ENCODE measurements at places on chromosomes 6 and 20. TPM values are rescaled to one million over a fixed set of nuclear protein-coding genes. Genes with fewer than 3 reads are reported as not detected.

Gene SEL1L2
- total RNA-seq = not detected

Gene MCCD1
- total RNA-seq = not detected

Gene ABHD16B
- not detected for total RNA-seq

Gene XKR7
- not detected for total RNA-seq

Gene SAPCD1
- not detected for total RNA-seq

Gene ZSWIM1
- 7.8 TPM for total RNA-seq

DNA sequence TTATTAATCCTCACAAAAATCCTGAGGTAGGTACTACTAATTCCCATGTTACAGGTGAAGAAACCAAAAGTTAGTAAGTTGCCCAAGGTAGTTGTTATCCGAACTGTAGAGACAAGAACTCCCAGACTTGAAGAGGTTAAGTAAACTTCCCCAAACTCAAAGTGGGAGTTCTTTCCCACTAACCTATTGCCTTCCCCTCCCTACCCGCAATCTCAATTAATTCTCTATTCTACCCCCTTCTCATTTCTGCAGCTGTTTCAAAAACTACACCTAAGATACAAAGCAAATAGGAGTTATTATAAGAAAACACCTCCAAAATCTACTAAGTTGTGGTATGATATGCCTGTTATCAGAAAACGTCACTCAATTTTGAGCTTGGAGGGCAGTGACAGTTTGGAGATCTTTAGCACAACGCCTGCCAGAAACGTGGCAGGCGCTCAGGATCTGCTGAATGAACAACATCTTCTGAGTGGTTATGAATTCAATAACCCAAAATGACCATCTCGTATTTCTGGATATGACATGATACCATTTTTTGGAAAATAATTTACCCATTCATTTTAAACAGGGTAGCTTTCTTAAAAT lies 7.1 kb downstream of the CSNK2A1 start:
- DNase-seq = no peak

- no peak for DNase-seq
These were observed 16.1 kb upstream of the SRSF3 start for GRCh38 chr6:36578030-36578429.

DNA sequence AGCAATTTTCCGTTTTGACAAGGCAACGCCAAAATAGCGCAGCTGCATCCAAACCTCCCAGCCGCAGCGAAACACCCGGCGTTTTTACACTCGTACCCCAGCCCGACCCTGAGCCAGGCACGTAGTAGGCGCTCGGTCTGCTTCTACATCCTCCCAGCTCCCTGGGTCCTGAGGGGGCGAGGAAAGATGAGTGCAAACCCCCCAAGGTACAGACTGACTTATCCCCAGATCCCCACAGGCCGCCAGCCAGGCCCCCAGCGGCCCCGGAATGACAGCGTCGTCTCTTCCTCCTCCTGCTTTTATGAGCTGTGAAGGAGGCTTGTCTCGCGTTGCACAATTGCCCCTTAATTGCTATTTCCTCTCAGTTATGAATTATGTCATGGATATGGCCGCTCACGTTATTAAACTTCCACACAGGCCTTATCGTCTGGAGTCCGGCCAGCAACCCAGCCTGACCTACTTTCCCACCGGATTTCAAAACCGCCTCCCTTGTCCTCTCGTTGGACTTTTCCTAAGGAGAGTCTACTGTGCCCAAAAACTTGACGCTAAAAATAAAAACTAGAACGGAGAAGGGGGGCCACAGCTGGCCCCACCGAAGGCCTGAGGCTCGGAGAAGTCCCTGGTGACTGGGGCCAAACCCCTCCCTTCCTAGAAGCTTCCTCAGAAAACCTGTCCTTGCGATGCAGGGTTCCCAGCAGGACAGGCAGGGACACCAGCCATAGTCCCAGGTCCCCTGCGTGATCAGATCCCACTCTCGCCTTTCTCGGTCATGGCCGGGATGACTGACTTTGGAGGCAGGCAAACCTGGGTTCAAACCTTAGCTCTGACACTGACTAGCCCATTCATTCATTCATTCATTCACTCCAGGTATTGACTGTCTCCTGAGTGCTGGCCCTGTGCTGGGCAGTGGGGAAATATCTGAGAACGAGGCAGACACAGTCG lies 130.9 kb upstream of the PTPN1 start:
- DNase-seq = peak; percentile 92

- no peak for DNase-seq
These were observed 228.3 kb upstream of the PRND start for GRCh38 chr20:4493386-4493785.

- no peak for DNase-seq
These were observed 94.1 kb downstream of the TMEM242 start for GRCh38 chr6:157229132-157229618.

DNA sequence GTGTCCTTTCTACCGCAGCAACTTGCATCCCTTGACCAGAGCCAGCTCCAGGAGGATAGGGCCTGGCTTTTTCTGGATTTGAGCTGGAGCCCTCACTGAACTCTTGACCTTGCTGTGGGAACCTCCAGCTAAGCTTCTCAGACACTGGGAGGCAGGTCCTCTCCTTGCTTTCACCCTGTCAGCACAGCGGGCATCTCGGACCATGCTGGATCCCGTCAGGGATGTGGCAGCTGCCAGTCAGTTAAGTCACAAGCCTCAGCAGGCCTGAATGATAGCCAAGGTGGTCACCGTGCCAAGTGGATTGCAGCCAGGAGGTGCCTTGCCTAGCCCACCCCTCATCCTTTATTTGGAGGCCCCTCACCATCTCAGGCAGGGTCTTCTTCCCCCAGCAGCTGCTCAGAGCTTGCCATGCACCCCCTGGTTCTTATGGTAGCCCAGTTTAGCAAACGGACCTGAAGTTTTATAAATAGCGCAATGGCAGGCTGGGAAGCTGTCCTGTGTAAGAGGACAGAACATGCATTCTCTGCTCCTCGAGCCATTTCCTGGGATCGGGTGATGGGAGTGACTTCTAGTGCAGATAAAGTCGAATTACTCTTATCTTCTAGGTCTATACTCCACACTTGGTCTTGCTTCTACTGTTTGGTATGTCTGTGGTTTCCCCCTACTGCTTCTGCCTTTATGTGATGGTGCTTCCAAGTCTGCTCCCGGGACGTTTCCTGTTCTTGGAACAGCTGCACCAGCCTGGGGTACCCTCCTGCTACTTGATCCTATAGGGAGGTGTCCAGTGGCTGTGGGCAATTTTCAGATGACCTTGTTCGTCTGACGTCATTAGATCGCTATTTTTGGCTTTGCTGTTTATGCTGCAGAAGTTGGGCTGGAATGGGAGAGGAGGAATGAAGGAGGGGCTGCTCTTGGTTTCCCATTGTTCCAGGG lies 7.1 kb upstream of the MYLK2 start:
- DNase-seq = peak; percentile 96

- DNase-seq = no peak
These were observed 9.0 kb downstream of the METTL24 start for GRCh38 chr6:110348961-110349690.

DNA sequence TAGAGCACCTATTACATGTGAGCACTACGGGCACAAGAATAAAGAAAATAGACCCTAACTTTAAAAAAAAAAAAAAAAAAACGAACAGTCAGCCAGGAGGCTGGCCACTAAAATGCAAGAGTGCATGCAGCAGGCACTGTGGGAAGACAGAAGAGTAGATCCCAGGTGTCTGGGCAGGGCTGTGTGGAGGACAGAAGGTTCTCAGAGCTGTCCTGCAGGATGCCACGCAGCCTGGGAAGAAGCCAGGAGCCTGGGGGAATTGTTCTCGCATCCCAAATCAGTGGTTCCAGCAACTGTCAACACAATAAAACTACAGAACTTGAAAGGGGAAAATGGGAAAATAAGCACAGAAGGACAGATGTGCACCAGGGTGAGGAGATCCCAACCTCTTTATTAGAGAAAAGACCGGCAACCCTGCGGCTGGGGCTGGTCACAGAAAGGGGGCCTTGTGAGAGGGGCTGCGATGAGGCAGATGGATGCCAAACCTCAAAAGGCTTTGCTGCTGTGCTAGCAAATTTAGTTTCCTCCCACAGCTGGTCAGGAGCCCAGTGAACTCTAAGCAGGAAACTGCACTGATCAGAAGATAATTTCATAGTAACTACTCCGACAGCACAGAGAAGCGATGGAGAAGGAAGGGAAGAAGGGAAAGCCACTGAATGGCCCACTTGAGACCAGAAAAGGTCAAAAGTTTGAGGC lies 30.9 kb downstream of the MAP3K5 start:
- DNase-seq = peak; percentile 36

GRCh38 chr6:69974193-69974592 lies 107.8 kb downstream of the COL19A1 start:
- DNase-seq = peak; percentile 11

DNA sequence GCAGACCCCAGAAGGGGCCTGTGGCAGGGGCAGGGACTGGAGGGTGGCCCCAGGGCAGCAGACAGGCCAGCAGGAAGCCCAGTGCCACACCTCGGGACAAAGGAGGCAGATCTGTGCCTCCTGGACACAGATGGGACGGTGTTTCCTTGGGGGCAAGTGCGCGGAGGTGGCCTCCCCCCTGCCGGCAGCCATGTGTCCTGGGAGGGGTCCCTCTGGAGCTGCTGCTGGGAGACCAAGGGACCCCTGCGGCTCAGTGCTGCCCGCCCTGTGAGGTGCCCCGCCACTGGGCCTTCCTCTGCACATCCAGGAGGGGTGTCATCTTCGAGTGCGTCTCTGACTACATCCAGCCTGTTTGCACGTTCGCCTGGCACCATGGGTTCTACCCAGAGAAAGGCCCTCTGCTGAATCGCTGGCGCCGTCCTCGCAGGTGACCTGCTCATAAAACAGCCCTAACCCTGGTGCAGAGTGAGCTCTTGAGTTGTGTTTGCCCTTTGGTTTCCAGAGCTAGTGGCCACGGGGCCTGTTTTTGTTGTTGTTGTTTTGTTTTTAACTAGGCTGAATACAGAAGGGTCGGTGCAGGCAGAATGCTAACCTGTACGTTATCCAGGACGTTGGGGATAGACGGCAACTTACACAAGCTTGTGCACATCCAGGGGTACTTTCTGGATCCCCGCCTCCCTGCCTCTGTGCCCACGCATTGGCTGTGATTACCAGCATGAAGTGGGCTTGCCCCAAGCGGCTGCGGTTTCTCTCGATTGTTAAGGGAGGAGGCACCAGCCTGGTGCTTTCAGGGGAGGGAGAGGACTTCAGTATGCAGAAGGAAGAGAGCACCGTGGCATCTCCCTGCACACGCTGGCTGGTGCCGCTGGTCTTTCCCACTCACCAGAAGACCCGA lies 1.3 kb upstream of the KCNQ2 start:
- no peak for DNase-seq

DNA sequence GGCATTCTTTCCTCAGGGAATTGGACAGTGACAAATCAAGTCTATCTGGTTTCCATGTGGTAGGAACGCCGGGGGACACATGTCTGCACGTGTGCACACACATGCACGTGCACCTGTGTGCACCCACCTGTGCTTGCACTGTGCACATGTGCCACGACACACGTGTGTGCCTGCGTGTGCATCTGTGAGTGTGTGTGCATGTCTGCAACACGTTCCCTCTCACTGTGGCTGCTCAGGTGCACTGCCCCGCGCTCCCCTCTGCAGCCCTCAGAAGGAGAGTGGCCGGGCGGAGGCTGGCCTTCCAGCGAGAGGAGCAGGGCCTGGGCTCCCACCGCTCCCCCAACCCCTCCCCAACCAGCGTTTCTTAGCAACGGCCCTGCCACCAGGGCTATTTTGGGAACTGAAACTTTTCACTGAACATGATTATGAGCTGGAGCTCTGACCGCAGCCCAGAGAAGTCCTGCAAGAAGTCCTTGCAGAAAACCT lies 147.8 kb downstream of the PHACTR3 start:
- DNase-seq = no peak

DNA sequence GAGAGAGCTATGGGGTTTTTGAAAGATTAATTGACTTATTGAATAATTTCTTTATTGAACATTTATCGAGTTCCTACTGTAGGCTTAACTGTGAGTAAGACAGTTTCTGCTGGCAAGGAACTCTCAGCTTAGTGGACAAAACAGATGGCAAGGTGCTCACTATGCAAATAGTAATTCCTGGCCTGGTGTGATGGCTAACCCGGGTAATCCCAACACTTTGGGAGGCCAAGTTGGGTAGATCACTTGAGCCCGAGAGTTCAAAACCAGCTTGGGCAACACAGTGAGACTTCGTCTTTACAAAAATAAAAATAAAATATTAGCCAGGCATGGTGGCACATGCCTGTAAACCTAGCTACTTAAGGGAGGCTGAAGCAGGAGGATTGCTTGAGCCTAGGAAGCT lies 13.5 kb upstream of the TGM2 start:
- no peak for DNase-seq

DNA sequence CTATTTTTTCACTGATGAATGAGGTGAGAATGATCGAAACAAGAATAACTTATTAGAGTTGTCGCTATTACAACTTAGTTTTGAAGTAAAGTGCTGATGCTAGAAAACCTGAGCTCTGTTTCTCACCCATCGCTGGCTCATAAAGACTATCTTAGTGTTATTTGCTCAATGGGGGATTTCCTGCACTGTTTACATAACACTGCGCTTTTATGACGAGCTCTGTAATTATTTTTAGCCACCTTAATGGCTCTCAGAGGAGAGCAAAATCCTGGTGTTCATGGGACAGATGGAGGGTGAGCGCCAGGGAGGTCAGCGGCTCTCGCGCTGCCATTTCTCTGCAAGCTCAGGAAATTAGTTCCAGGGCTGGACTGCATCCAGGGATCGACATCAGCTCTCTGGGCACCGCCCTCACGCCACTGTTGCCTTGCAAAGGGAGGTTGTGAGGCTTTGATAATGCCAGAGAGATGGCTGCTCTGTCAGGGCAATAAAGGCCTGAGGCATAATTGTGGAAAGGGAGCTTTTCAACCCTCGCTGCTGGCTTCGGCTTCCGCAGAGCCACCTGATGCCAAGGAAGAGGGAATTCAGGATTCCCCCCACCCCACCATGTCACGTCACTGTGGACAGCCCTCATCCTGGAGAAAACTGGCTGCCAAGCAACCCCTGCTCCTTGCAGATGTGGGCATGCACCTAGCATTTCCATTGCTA lies 72.0 kb downstream of the DACT2 start:
- DNase-seq = no peak

- peak; percentile 66 for DNase-seq
These were observed 255.0 kb upstream of the ZFP64 start for GRCh38 chr20:52446421-52447224.

DNA sequence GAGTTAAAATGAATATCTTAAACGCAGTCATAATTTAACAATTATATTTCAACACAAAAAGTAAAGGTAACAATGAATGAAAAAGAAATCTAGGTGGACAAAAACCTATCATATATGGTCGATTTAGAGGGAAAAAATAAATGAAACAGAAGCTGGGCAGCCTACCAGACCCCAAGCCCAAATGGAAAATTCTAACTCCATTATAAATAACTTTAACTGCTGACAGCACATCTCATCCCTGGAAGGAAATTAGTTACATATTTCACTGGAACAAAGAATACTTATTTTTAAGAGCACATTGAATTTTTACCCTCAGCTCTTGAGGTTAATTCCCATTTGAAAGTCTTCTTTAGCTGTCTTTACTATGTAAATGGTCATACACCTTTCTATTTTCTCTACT lies 39.1 kb downstream of the COL12A1 start:
- no peak for DNase-seq

GRCh38 chr6:3844097-3844463 lies 5.1 kb upstream of the FAM50B start:
- DNase-seq = peak; percentile 82

DNA sequence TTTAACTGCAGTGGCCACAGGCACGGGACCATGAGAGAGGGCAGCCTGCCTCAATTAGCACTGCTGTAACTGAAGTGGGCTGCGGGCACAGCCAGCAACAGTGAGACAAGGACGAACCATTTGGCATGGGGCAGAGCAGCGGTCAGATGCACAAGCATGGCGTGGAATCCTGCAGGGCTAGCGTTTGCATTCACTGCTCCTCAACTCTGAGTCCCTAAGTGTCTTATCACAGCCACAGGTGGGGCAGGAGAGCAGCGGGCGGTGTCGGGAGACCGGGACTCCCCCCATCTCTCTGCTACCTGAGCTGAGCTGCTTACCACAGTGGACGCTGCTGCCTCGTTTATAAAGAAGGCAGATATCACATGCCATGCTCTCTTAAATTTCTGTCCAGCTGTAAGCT lies 31.3 kb upstream of the PDE10A start:
- DNase-seq = no peak
